ENCODE measurements at places on chromosomes 7 and 10. TPM values are rescaled to one million over a fixed set of nuclear protein-coding genes. Genes with fewer than 3 reads are reported as not detected.

DNA sequence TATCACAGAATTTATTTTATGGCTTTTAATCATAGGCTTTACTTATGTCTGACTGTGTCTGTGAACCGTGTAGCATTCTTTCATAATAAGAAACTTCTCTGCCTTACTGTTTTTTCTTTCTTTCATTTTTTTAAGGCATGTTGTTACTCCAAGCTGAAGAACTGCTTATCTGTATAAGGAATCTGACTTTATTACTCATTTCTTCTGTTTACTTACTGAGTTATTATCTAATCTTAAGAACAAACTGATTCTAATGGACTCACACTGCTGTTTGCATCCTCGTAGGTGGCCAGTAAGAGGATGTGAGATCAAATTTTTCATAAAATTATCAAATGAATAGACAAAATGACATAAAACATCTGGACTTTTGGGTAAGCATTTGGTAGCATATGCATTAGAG, 54.7 kb upstream of the DNAJC1 start:
- DNase-seq: no peak

DNA sequence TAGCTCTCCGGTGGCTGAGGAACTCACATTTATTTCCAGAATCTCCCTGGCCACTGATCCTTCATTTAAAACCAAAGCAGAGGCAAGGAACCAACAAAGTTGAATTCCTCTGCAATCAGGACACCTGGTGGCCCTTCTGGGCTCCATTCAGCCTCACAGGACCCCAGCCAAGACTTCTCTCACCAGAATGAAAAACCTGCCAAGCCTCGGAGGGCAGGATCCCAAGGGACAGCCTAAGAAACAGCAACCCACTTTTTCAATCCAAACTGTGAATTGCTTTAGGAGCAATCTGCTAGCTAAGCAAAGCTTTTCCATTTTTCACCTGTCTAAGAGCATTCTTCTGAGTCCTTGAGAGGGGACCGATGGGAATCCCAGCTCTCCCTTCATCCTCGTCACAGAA, 34.6 kb downstream of the OAT start:
- no peak for DNase-seq

The USP54 gene
- 20.2 TPM for total RNA-seq

The STX1A gene
- 2.9 TPM for total RNA-seq

The C7orf33 gene
- not detected for total RNA-seq

DNA sequence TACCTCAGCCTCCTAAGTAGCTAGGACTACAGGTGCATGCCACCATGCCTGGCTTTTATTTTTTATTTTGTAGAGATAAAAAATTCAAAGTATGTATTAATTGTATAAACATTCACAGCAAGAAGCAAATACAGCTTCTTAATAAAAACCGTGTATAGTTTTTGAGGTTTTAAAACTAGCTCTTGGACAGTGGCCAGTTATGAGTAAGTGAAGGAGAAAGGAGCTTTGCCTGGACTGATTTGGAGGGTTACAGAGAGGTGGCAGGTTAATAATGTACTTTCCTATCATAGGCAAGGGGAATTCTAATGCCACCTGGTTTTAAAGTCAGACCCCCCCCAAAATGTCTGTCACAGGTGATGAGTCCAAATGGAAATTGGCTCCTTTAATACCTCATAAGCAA, 43.4 kb downstream of the ZNRF2 start:
- DNase-seq: no peak

All from HepG2 (cell line).